DMS53 (cell line): ENCODE measurements at places on chromosomes 4 and X.
A peak's percentile ranks its signal among the peaks of the same experiment; 100 is the strongest.

DNA sequence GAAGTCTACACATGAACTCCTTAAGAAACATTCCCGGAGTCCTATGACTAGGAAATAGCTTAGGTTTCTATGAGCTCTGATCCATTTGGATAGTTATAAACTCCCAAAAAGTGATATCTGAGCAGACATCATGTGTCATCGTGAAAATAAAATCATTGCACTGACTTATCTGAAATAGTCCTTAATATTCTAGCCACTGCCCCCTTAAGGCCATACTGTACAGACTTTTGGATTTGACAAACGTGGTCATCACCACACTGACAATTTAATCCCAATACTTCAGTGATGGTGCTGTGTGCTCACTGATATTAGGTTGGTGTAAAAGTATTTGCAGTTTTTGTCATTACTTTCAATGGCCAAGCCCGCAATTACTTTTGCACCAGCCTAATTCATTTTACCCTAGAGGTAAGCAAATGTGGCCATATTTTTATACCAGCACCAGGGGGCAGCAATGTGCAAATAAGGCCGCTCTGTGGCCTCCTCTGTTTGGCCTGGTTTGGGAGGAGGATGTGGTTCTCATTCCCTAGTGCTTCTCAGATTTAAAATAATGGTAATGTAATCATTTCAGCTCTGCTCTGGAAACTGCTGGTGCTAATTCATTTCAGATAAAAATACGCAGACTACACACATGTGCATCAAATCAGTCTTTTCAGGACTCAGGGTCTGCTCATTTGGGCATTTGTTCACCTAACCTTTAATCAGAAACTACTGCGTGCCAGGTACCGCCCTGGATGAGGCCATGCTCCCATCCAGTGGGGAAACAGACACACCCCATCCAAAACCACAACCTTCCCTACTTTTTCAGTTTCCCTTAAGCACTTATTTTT, 196.4 kb upstream of the C1QTNF7 start:
- peak; percentile 93 for DNase-seq

DNA sequence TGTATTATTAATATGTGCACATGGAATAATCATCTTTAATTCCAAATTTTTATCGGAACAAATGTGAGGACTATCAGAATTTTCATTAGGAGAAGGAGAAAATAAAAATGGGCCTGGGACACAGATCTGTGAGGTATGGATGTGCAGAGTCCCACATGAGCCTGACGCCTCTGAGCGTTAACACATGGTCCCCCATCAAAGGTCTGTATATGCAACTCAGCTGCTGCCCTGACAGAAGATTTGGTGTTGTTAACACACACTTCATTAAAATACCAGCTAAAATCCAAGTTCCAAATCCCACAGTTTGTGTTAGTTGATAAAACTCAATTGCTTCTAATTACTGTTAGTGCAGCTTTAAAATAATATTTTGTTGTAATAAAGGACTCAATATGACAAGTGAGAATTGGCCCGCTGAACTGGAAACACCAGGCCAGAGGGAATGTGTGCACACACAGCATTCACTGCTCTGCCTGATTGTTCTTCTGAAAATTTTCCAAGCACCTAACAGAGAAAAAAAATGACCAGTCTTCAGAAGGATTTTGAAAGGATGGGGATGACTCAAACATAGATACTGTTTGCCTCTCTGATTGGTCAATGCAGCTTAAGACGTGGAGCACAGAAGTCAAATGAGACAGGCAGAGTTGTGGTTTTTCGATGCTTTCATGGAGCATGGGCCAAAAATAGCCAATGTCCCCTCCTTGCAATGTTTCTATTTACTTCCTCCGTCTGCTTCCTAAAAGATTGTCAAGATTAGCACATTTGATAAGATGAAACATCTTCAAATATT, 266.6 kb downstream of the NKX6-1 start:
- no peak for DNase-seq

DNA sequence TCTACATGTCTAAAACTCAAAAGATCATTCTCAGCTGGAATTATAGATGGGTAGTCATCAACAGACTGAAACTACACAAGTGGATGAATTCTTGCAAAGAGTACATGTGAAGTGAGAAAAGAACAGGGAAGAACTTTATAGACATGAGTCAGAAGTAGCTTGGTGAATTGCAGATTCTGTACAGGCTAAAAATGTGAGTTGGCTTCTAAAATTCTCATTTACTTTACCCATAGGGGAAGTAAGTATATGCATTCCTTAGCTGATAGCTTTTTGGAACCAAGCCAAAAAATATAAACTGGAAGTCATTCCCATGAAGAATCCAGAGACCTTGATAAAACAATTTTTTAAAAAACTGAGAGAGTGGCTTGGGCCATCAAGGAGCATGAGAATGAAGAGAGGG, 584.2 kb upstream of the FTHL17 start:
- DNase-seq = no peak

DNA sequence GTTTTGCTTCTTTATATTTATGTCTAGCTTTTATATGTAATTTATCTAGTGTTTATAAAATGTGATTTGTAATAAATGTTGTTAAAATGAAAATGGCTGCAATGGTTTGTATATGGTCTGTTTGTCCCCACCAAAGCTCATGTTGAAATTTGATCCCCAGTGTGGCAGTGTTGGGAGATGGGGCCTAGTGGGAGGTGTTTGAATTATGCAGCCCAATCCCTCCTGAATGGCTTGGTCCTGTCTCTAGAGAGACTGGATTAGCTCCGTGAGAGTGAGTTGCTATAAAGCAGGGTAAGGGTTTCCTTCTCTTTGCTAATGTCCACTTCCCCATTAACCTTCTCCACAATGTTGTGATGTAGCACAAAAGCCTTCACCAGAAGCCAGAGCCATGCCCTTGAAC, 30.0 kb upstream of the JADE3 start:
- DNase-seq = no peak

- DNase-seq = peak; percentile 33
These were observed 803.0 kb downstream of the DMD start for GRCh38 chrX:32408389-32408788.

DNA sequence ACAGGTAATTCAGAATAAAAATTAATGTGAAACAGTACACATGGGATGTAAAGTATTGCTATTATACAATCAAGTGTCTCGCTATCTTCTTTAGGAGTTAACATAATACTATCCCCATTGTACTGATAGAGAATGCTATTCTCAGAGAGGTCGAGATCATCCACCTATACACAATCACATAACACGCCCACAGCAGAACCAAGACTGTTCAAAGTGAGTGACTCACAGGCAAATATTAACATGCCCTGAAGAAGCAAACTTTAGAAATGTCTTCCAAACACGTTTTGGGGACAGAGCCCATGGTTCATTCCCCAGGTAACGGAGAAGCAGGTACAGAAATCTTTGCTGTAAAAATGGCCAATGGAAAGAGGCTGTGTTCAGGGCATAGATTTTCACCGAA, 50.1 kb upstream of the PHKA2 start:
- DNase-seq = no peak

DNA sequence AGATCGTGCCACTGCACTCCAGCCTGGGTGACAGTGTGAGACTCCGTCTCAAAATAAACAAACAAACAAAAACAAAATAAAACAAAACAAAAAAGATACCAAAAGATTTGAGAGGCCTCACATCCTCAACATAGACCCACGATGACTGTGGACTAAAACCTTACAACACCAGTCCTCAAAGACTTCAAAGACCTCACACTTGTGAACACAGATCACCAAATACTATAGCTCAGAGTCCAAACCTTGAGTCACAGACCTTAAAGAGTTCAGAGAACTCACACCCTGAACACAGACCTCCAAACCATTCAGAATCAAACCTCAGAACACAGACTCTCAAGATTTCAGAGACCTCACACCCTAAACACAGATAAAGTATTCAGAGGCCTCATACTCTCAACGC, 12.7 kb upstream of the PAGE4 start:
- DNase-seq = no peak

GRCh38 chr4:100908540-100908939, 390.7 kb upstream of the EMCN start:
- DNase-seq = no peak

DNA sequence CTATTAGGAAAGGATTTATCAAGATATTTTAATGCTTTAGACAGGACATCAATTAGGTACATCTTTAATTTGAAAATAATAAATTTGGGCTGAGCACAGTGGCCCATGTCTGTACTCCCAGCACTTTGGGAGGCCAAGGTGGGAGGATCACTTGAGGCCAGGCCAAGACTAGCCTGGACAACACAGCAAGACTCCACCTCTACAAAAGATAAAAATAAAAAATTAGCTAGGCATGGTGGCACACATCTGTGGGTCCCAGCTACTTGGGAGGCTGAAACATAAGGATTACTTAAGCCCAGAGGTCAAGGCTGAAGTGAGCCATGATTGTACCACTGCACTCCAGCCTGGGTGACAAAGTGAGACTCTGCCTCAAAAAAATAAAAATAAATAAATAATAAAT, 59.6 kb upstream of the IRF2 start:
- DNase-seq = no peak

- DNase-seq = peak; percentile 11
These were observed 1573.5 kb upstream of the TENM3 start for GRCh38 chr4:180669680-180670079.

GRCh38 chr4:73874386-73874785, 5.2 kb downstream of the CXCL1 start:
- DNase-seq = no peak

GRCh38 chr4:108821351-108821930, 58.6 kb upstream of the ETNPPL start:
- no peak for DNase-seq

- peak; percentile 29 for DNase-seq
These were observed 155.7 kb upstream of the MAP3K15 start for GRCh38 chrX:19670854-19671620.

DNA sequence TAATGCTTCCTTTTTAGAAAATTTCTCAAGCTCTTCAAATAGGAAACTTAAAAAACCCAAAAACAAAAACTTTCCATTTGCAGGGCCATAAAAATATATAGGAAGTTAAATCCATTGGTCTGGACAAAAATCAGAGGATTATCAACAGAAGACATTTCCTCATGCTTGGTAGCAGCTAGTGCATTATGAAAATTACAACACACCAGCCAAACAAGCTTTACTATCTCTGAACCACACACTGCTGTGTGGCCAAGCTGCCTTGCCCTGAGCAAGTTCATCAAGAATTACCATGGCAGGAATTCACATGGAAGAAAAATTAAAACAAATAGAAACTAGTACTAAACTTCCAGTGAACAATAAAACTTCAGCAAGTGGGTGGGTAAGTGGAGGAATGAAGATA, 3.6 kb downstream of the USP46 start:
- no peak for DNase-seq

GRCh38 chrX:38578167-38578566, 16.8 kb downstream of the TSPAN7 start:
- DNase-seq = peak; percentile 80

- no peak for DNase-seq
These were observed 40.8 kb upstream of the GRPEL1 start for GRCh38 chr4:7108660-7109059.

GRCh38 chr4:140084385-140084784, 69.6 kb downstream of the MAML3 start:
- DNase-seq = no peak
